ENCODE measurements at places on chromosomes 7 and 10. TPM values are rescaled to one million over a fixed set of nuclear protein-coding genes. Genes with fewer than 3 reads are reported as not detected.

The LIPF gene
- polyA plus RNA-seq, result not detected

The MCU gene
- polyA plus RNA-seq, result 11.6 TPM

The SORBS1 gene
- 0.82 TPM for polyA plus RNA-seq

DNA sequence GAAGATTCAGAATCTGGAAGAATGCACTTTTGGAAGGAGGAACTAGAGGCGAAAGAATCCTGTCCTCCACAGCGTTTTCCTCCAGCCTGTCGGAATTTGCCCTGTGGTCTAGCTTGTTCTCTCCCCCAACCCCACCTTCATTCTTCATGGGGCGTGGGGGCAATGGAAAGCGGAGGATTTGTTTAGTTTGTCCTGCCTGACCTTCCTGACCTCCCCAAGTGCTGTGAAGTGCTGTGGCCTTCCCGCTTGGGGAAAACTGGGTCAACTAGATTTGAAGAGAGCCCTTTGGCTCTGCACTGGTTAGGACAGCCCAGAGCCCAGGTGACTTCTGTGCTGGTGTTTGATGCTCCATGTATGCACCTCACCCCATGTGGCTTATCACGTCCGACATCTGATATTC, 49.1 kb downstream of the GATA3 start:
- no peaks in the 10 kb centered on the region for H3K36me3 ChIP-seq
- peaks cover 4% of the 10 kb centered on the region for H3K27me3 ChIP-seq
- no peak overlapping the region for H3K4me3 ChIP-seq
- H3K4me1 ChIP-seq, result no peaks in the 10 kb centered on the region
- H3K27ac ChIP-seq, result no peak overlapping the region

- peaks cover 62% of the 10 kb centered on the region for H3K4me1 ChIP-seq
- H3K27me3 ChIP-seq, result peaks cover 8% of the 10 kb centered on the region
- H3K4me3 ChIP-seq, result peak overlapping the region; percentile 88
- no peak for DNase-seq
Measured at GRCh38 chr10:104267721-104268404, 1.1 kb upstream of the GSTO2 start.

DNA sequence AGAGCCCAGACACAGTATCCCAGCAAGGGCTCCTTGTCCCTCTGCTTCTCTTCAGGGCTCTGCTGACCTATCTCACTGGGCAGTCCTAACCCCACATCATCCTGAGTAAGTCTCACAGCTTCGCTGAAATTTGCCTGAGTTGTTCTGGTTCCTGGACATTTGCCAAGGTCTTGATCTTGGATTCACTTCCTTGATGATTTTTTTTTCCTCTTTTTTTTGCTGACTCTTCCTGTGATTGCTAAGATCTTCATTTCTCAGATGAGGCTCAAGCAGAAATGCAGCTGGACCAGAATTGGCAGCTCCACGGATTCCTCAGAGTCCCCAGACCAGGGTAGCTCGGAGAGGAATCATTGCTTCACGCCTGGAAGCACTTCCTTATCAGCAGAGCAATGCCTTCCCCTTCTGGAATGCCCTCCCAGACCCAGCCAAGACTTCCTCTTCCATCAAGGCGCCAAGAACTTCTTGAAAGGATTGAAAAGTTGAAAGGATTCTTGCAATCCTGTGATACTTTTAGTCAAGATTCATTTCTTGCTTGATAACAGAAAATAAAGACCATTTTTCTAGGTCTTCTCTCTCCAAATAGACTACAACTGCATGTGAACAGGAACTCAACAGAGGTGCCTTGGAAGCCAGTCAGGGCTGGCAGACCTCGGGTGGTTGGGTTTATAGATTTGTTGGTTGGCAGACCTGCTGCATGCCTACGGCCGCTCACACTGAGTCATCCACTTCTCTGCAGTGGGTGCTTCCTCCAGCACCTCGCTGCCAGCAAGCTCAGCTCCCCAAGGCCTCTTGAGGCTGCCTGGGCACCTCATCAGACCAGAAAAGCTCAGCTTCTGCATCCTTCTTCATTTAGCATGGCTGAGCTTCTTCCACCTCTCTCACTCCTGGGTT, 8.8 kb upstream of the AFAP1L2 start:
- no peak for DNase-seq
- H3K4me1 ChIP-seq, result peaks cover under 1% of the 10 kb centered on the region
- H3K27ac ChIP-seq, result no peak overlapping the region

GRCh38 chr10:71063401-71063800, 149.0 kb upstream of the UNC5B start:
- H3K4me1 ChIP-seq, result no peaks in the 10 kb centered on the region
- peaks cover 6% of the 10 kb centered on the region for H3K27me3 ChIP-seq
- no peaks in the 10 kb centered on the region for H3K36me3 ChIP-seq
- no peak for DNase-seq

- no peak for DNase-seq
- H3K4me3 ChIP-seq, result no peak overlapping the region
- H3K36me3 ChIP-seq, result peaks cover 35% of the 10 kb centered on the region
- H3K27me3 ChIP-seq, result peaks cover 2% of the 10 kb centered on the region
- peaks cover 6% of the 10 kb centered on the region for H3K4me1 ChIP-seq
Measured at GRCh38 chr7:137886746-137887145, 40.0 kb upstream of the DGKI start.
